GM19239 (cell line): ENCODE measurements at places on chromosomes 1 and 21.

DNA sequence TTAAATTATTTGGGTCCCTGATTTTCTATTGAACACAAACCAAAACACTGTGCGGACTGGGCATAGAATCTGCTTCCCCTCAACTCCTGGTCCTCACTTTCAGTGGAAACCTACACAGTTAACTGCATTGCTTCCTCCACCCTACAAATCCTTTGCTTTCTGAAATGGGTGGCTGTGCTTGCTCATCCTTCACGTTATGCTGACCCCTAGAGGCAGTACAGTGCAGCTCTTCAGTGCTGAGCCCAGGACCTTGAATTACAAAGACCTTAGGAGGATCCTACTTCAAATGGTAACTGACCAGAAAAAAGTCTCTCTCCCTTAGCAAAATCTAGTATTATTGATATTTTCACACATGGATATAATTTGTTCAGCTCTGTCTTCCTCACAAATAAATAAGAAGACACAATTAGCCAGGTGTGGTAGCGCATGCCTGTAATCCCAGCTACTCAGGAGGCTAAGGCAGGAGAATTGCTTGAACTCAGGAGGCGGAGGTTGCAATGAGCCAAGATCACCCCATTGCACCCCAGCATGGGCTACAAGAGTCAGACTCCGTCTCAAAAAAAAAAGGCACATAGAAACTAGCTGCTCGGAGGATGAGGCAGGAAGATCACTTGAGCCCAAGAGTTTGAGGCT is 63.4 kb upstream of the L1TD1 start:
- DNase-seq = peak; percentile 54

DNA sequence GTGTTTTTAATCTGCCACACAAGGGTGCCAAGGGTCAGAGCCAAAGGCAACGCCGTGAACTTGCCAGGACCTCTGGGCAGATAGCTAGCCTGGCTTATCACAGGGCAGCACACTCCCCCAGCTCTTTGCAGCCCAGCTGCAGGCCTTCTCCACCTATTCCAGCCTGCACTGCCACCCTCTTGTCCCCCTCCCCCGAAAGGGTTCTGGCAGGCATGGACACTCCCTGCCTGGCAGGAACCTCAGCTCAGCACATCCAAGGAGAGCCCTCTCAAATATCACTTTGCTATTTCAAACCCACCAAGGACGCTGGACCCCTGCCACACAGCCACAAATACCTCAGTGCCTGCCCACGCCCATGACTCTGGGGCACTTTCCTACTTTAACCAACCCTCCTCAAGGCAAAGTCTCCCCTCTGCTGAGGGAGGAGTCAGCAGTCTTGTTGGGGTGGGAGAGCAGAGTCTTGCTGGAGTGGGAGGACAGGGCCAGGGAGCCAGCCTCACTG is 9.1 kb downstream of the SSBP3 start:
- DNase-seq = no peak

DNA sequence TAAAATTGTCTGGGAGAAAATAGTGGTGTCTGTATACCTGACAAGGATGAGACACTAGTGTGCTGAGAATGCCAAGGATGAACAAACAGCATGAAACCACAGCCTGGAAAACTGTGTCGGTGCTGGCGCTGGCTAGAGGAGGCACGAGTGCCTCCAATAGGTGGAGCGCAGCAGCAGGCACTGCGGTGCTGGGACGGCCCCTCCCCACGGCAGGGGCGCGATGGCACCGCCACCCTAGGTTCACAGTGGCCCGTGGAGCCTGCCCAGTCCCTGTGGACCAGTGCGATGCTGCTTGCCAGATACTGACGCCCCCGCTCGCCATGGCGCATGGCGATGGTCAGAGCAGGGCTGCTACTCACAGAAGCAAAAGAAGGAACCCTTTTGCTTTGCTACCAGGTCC is 6.8 kb downstream of the CFAP410 start:
- no peak for DNase-seq

- DNase-seq = peak; percentile 65
Measured at GRCh38 chr1:223748773-223749733, 36.7 kb downstream of the CAPN2 start.

DNA sequence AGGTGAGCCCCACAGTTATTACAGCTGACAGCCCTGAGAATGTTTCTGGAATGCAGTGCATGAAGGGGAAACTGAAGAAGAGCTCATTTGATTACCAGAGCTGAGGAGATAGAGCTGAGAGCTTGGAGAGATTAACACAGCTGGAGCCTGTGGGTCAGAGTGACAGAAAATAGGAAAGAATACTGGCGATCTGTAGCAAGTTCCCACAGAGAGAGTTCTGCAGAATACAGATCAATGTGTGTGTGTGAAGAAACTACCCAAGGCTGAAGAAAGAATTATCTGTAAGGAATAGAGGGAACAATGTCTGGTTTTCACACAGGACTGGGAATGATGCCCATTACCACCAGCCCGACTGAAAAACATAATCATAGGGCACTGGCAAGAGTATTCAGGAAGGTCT is 103.6 kb upstream of the SNX7 start:
- no peak for DNase-seq

GRCh38 chr1:246074421-246074820 is 432.7 kb downstream of the SMYD3 start:
- no peak for DNase-seq

DNA sequence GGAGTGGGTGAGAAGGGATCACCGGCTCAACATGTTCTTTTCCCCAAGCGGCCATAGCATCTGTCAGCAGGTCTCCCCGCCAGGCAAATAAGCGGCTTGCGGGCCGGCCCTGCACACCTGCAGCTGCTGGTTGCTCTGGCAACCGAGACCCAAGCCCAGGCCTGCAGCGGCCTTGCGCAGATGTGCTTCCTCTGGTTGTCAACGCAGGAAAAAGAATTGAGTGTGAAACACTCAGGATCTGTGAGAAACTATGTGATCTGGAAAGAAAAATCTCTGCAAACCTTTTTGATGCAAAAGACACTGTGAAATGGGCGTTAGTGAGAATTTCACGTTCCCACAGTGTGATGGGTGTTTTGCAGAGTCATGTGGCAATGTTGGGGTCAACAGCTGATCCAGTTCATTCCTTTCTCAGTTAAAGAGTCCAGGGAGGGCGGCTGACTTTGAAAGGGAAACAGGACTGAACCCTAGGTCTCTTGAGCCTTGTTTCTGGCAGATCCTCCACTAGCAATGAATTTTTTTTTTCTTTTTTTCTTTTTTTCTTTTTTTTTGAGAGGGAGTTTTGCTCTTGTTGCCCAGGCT is 28.4 kb downstream of the TOMM20 start:
- no peak for DNase-seq

- DNase-seq = no peak
Measured at GRCh38 chr1:228343191-228343661, 63.4 kb downstream of the TRIM11 start.

DNA sequence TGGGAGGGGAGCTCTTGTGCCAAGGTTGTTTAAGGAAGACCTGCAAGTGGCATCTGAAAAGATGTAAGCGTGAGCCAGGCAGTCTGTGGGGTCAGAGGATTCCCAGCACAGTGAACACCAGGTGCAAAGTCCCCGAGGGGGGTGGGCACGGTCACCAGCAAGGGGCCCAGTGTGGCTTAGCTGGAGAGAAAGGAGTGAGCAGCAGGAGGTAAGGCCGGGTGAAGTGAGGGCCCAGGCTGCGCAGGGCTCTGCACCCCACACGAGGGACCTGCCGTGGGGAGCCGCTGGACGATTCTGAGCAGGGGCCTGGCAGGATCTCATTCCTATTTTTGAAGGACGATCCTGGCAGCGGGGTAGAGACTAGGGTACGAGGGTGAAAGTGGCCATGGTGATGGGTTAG is 4.1 kb downstream of the DDOST start:
- no peak for DNase-seq

GRCh38 chr1:178938959-178939317 is 68.1 kb upstream of the ANGPTL1 start:
- DNase-seq = no peak

DNA sequence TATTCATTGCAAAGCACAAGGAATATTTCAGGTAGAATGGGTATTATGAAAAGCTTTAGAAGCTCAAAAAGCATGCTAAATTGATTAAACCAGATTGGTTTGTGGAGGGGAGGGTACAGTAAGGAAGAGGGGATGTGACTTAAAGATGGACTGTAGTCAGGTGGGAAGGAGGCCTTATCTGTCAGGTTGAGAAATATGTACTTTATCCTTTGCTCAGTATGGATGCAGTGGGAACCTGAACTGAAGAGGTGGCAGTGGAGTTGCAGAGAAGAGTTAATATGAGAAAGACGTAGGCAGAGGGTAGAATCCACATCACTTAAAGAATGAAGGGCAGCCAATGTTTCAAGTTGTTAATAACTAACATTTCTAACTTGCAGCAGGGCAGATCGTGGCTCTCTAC is 44.1 kb downstream of the SNX7 start:
- no peak for DNase-seq

- DNase-seq = no peak
Measured at GRCh38 chr1:78434351-78434750, 56.4 kb upstream of the PTGFR start.

- DNase-seq = no peak
Measured at GRCh38 chr1:30807318-30808066, 49.9 kb upstream of the LAPTM5 start.

- no peak for DNase-seq
Measured at GRCh38 chr1:111471012-111471411, 2.8 kb upstream of the C1orf162 start.

DNA sequence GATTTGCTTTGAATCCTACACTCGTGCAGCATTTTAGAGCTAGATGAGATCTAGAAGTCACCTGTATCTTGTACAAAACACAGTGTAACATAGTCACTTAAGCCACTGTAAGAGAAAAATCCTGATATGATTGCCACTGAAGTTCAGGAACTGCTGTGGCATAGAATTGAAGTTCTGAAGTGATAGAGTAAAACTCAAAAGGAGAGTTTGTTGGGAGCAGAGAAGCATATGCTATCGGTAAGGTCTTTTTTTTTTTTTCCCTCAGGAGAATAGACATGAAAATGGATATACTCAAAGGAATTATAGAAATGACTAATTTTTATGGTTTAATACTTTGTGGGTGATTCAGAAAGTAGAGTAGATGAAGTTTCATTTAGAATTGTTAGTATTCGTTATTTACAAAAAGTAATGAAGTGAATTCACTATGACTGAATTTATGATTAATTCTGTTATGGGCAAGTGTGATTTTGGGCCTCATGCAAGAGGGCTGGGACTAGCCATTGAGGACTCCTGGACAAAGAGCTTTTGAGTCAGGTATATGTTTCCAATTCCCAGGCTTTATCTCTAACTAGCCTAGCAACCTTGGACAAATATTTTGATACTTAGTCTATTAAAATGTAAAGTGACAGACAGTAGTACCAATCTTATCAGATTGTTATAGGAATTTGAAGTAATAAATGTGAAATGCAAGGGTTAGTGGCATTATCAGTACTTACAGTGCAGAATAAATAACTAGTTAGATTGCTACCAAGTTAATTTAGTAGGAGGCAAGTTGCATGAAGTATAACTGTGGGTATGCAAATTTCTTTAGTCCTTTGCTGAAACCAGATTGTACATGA is 3.1 kb downstream of the KCTD3 start:
- DNase-seq = no peak

DNA sequence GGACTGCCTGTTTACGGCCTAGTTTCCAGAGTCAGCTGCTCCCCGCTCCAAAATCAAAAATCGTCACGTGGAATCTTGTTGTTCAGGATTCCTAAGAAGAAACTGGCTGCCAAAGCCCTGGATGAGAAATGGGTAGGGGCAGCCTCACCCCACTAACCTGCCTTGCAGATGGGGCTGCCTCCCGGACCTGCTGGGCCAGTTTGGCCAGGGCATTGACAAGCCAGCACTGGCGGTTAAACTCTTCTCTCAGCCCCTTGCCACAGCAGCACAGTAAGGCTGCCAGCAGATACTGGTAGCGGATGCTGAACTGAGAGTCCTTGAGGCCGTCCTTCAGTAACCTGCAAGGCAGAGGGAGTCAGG is 31.6 kb upstream of the PPP1R15B start:
- no peak for DNase-seq

DNA sequence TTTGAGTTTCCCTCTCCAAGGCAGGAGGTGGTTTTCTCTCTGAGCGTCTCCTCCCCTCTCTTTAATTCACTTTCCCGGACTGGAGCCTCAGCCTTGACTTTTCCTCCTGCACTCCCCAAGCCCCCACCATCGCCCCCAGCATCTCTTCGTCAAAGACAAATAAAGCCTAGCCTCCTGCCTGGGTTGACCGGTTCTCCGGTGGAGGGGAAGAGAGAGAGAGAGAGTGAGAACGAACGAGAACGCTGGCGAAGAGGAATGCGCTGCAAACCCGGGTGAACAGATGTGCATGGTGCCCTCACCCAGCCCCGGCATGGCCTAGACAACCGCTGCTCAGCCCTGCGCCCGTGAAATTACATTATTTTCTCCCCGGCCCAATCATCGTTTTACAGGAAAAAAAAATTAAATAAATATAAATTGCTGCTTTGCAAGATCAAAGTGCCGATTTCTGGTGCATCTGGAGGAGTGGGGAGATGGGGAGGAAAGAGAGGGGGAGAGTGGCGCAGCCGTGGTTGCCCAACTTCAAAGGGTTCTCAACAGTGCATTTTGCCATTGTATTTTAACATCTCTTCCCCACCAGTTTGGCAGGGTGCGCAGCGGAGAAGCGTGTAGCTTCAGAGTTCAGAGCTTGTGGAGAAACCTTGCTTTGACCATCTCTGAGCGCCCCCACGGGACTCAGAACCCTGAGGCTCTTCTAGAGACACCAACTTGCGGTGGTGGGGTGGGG is 11.4 kb upstream of the TBX15 start:
- DNase-seq = no peak

- no peak for DNase-seq
Measured at GRCh38 chr1:87044424-87044823, 130.0 kb downstream of the HS2ST1 start.

- DNase-seq = no peak
Measured at GRCh38 chr1:175131095-175131494, 61.5 kb downstream of the KIAA0040 start.

DNA sequence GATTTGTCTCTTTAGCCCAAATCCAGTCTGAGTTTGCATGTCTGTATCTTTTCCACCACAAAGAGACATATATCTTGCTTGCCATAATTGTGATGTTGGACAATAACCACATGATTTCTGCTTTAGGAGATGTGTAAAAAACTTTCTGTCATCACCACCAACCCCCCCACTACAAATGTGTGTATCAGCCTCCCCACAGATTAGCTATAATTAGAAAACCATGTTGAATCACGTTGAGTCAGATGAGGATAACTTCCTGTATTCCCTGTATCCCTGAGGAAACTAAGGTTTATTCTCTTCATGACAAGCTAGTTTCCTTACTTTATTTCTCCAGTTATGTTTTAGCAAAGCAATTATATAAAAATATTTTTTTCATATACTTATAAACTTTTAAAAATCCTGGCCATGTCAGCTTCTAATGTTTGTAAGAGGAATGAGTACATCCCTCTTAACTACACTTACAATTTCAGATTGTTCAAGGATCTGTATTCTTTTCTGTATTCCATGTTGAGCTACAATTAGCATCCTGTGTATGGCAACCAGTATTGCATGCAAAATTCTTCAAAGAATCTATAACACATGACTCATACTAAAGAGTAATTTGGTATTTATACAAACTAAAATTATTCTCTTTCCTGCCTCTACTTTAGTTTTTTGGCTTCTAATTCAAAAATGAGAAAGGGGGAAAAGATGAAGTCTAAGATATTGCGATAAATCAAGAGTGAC is 143.0 kb downstream of the FMN2 start:
- DNase-seq = no peak
